ENCODE measurements at places on chromosomes 6 and 20. TPM values are rescaled to one million over a fixed set of nuclear protein-coding genes. Genes with fewer than 3 reads are reported as not detected.
A peak's percentile ranks its signal among the peaks of the same experiment; 100 is the strongest.

DNA sequence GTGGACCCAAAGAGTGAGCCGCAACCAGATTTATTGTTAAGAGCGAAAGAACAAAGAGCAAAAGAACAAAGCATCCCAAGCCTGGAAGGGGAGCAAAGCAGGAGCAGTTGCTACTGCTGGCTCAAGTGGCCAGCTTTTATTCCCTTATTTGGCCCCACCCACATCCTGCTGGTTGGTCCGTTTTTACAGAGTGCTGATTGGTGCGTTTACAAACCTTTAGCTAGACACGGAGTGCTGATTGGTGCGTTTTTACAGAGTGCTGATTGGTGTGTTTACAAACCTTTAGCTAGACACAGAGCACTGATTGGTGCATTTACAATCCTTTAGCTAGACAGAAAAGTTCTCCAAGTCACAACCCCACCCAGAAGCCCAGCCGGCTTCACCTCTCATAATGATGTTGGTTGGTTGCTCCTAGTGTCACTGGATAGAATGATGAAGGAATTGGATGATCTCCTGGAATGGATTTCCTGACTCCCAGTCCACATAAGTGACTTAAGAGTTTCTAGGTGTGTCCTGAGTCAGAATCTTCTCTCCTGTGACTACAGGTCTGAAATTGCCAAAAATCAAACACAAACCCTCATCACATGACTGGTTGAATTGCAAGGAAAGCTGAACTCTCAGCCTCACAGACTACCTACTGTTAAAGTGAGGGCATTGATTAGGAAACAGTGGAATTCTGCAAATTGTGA is 52.1 kb upstream of the CAP2 start:
- no peak for ATAC-seq

DNA sequence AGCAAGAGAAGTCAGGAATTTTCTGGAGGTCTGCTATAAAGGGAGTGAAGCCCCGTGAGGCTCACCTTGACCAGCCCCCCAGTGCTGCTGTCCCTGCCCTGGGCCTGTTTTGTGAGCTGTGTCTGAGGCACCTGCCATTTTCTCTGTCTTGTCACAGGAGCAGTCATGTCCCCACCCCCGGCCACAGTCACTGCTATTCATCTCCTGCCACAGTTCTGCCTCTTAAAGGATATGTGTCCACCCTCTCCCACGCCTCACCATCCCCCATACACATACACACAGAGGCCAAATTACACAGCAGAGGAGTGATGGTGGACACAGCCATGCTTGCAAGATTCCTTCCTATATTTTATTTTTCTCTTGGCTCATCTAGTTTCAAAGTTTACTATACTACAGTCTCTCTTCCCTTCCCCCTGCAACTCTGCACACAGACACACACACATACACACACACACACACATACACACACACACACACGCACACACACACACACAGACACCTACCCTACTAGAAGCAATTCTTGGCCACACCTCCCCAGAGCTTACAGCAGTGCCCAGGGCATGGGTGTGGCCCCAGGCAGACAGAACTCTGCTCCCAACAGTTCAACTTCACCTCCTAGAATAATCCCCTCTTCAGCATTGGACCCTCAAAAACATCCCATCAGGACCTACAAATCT is 68.7 kb upstream of the TAB2 start:
- ATAC-seq = no peak

DNA sequence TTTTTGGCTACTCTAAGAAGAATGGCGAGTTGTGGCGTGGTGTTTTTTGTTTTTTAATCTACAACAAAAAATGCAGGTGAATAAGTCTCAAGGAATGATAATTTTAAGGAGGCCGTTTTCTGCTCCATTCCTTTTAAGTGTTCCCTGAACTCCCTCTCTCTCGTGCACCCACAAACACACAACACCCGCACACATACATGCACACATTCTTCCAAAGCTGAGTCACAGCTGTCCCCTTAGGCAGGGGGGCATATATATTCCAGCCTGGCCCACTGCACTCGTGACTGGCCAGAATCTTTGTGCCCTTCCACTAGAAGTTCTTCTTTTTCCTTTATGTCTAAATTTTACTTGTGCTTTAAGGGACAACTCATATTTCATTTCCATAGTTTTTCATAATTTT is 405.7 kb downstream of the LMBRD1 start:
- ATAC-seq = no peak

- no peak for ATAC-seq
Observed at GRCh38 chr6:19905584-19905983, 68.4 kb downstream of the ID4 start.

GRCh38 chr6:87832025-87832825 is 130.2 kb upstream of the AKIRIN2 start:
- ATAC-seq = peak; percentile 39

LPA gene
- total RNA-seq = not detected

TXLNB gene
- 3.9 TPM for total RNA-seq

DDX43 gene
- total RNA-seq = 1.9 TPM

TASP1 gene
- total RNA-seq = 18.7 TPM
